RKO (cell line): ENCODE measurements at places on chromosomes 1 and 21.
A peak's percentile ranks its signal among the peaks of the same experiment; 100 is the strongest.

- no peak for DNase-seq
Observed at GRCh38 chr1:162166917-162167615, 97.6 kb downstream of the NOS1AP start.

DNA sequence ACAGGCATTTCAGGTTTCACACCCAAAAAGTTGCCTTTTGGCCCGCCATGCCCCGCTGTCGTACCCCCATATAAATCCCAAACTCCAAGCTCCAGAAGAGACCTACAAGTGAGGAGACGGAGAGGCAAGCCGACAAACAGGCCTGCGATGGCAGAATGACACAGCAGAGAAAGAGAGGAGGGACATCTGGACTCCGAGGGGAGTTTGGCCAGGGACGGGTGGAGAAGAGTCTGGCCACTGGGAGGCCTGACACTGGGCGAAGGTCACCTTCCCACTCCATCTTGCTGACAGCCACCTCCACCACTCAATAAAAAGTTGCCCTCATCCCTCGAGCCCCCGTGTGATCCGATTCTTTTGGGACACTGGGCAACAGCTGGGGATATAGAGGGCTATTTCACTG, 1.9 kb upstream of the CFH start:
- no peak for DNase-seq

- peak; percentile 68 for DNase-seq
Observed at GRCh38 chr1:40692429-40692895, 958 bp downstream of the NFYC start.

- no peak for DNase-seq
Observed at GRCh38 chr1:7983086-7983778, 21.7 kb downstream of the PARK7 start.

- DNase-seq = no peak
Observed at GRCh38 chr1:59006289-59006658, 222.4 kb upstream of the JUN start.

- DNase-seq = no peak
Observed at GRCh38 chr1:155004352-155005075, 1.9 kb downstream of the ZBTB7B start.

DNA sequence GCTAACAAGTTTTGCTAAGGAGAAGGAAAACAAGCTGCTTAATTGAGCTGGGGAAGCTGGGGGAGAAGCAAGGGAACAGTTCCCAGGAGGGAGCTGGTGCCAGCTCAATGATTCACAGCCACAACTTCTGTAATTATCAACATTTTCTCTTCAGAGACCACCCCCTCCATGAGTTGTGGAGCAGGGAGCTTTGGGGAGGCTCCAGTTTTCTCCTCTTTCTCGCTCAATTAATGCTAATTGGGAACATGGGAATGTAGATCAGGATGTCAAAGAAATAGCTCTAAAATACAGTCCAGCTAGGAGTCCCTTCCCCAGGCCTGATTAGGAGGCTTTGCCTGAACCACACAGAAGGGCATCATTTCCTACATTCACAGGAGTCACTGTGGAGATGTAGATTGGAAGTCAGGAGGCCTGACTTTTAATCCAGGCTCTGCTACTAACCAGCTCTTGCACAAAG, 12.1 kb upstream of the MNDA start:
- DNase-seq = no peak

DNA sequence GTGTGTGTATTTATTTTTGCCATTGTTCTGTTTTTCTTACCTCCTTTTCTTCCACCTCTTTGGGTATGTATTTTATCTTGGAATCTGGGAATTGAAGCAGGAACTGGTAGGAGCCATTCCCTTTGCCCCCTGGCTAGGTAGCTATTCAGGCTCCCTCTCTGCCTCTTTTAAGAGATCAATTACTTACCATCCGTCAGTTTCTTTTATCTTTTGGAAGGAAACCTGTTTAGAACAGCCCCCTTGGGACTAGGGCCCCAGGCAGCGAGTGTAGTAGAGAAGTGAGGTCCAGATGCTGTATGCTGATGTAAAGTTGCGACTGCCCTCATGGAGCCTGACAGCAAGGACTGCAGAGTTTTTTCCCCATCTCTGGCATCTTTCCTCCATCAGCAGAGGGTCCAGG, 41.6 kb downstream of the KIRREL1 start:
- no peak for DNase-seq

- DNase-seq = no peak
Observed at GRCh38 chr1:9347095-9347850, 54.6 kb downstream of the SPSB1 start.

DNA sequence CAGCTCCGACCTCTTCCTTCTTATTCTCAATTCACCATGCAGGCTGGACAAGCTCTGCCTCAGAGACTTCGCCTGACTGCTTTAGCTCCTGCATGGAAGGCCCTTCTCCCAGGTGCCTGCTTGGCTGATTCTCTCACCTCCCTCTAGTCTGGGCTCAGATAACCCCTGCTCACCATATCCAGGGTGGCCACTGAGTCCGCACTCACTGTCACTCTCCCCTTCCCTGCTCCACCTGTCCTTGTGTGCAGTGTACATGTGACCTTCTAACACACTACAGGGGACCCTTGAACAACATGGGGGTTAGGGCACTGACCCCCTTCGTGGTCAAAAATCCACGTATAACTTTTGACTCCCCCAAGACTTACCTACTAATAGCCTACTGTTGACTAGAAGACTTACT, 14.4 kb upstream of the GALNT2 start:
- no peak for DNase-seq

- no peak for DNase-seq
Observed at GRCh38 chr21:42120101-42120902, 49.2 kb downstream of the UMODL1 start.

DNA sequence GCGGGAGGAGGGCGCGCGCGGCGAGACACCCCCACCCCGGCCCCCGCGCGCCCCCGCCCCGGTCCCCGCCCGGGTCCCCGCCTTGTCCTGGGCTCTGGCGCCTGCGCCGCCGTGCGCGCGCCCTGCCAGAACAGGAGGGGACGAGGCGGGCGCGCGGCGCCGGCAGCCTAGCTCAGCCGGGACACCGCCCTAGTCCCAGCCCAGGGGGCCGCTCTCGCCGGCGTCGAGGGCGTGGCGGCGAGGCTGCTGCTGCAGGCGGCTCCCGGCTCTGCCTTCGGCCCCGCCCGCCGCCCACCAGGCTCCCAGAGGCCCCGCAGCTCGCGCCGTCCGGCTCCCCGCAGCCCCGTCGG, at the start of gene RCAN3:
Gene RCAN3, plus strand, starts transcription at position 128 of the 350 bp plus-strand sequence. CDS start 11,537 bp downstream, outside the sequence.
- peak; percentile 91 for DNase-seq

GRCh38 chr1:27504588-27505419, 14.8 kb upstream of the WASF2 start:
- no peak for DNase-seq
